ENCODE measurements at places on chromosomes 12 and 14.

- DNase-seq = no peak
Measured at GRCh38 chr12:46362895-46363581, 9.5 kb downstream of the SLC38A2 start.

- DNase-seq = no peak
Measured at GRCh38 chr12:75259143-75259542, 49.5 kb upstream of the KCNC2 start.

- DNase-seq = no peak
Measured at GRCh38 chr12:34597548-34598351, 575.5 kb downstream of the ALG10 start.

DNA sequence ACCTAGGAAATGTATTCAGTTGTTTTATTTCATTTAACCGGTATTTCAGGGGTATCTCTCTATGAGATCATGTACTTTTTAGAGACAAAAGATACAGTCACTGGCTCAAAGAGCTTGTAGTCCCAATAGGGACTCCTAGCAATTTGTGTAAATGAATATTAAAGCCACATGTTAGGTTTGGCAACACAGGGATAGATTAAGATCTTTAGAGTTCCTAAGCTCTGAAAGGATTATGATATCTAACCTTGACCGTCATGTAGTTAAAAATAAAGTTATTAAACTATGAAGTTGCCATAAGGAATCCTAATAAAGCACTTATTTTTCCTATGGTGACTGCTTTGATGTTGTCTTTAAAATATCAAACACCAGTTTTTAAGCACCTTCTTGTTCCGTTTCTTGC lies 100.4 kb upstream of the FGD4 start:
- no peak for DNase-seq

DNA sequence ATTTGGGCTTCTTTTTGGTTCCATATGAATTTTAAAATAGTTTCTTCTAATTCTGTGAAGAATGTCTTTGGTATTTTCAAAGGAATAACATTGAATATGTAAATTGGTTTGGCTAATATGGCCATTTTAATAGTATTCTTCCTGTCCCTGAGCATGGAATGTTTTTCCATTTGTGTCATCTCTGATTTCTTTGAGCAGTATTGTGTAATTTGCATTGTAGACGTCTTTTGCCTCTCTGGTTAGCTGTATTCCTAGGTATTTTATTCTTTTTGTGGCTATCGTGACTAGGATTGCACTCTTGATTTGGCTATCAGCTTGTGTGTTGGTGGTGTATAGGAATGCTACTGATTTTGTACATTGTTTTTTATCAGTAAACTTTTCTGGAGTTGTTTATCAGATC lies 601.9 kb downstream of the SNAPC1 start:
- no peak for DNase-seq

GRCh38 chr14:39229222-39229543 lies 4.5 kb upstream of the MIA2 start:
- DNase-seq = peak; percentile 6

DNA sequence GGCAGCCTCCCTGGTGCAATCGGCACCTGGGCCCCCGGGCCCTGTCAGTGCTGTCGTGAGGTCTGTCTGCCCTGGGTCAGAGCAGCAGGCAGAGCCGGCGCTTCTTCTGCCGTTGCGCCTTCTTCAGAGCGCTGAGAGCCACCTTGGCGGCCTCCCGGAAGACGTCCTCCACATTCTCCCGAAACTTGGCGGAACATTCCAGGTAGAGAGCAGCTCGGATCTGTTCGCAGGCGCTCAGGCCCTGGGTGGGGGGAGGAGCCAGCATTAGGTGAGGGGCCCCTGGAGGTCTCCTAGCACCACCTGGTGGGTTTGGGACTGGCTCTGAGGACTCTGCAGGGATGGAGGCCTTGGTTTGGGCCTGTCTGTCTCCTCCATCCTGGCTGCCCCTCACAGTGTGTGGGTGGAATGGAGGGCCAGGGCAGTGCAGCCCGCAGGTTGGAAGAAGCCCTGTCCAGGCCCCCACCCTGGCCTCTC lies 14.0 kb downstream of the RHOF start:
- no peak for DNase-seq

DNA sequence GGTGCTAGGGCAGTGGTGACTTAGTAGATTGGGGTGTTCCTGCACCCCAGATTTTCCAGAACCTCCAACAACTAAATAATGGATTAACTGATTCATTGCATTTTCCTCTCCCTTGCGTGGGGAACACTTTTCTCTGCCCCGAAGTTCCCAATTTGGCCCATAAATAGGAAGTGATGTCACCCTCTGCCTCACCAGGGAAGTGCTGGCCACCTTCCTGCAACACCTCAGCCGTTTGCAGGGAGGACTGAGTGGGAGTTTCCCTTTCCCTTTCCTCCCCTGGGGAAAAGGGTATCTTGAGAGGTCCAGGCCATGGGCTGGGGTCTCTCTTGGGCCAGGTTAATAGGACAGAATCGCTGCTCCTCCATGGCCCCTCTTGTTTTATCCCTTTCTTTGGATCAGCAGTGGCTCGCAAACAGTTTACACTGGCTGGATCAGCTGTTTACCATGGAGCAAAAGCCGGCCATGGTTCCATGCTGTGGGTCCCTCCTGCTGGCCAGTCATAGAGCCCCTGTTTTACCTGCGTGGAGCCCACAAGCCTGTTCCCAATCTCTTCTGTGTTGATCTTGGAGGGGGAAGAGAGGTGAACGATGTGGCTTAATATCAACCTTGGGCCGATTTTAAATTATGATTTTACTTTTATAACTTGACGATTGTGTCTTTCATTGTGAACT lies 91.6 kb upstream of the VRK1 start:
- no peak for DNase-seq

- DNase-seq = no peak
Measured at GRCh38 chr12:76883151-76883550, 4.3 kb upstream of the CSRP2 start.

DNA sequence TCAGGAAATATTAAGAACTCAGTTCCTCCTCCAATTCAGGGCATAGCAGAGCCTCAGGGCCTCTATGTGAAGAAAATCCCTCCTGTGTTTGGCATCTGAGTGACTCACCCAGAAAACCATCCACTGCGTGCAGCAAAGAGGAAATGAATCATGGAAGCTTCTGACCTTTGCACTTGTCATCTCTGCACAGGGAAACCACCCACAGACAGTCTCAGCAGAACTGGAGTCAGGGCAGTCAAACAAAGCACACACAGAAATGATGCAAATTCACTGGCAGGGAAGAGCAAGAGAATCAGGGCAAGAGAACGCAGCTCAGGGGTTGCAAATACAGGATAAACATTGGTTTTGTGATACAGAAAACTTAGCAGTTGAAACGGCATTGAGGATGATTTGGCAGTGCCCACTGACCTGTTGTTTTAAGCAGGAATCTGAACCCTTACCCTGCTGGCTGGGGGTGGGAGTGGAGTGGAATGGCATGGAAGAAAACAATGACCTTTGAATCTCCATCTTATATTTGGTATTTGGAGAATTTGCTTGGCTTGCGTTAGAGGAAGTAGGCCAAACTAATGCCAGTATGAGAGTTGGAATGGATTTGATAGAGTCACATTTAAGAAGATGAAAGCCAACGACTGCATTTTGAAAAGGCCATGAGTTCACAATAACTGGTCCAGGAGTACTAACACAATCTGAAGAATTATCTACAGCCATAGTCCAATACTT lies 53.5 kb downstream of the PHLDA1 start:
- DNase-seq = peak; percentile 46

DNA sequence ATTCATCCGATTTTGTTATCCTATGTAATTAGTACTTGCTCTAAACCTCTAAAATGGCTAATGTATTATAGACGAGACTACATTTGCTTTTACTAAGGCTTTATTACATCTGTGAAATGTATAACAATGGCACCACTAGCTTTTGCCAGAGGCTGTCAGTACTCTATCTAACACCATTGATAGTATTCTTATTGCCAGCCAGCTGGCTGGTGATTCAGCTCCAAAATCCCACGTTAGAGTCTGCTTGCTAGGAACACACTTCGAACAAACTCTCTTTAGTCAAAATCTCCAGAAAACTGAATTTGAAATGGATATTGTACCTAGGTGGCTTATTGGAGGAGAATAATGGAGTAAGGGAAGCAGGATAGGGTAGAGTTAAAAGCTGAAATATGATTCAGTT lies 839.2 kb downstream of the SLC6A15 start:
- DNase-seq = no peak

DNA sequence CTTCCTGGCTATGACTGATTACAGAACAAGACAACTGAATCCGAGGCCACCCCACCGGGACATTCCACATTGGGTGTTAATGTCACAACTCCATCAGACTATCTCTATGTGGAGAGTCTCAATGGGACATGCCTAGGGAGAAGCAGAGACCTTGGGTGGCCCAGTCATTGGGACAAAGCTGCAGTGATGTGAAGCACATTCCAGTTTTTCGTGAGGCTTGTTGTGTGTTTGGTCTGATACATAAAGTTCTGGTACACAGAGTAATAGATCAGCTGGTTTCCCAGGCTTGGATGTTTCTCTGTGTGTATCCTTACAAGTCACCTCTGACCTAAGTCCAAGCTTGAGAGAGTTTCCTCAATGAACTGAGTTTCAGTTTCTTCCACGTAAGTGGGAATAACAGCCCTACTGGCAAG lies 42.3 kb downstream of the CPM start:
- DNase-seq = no peak

GRCh38 chr14:80787876-80788275 lies 153.7 kb downstream of the CEP128 start:
- no peak for DNase-seq

GRCh38 chr14:99252940-99253868 lies 18.8 kb downstream of the BCL11B start:
- DNase-seq = no peak

All from activated CD8-positive, alpha-beta memory T cell treated with anti-CD3 and anti-CD28 coated beads for 1 hour (primary cell).